Immature natural killer cell (primary cell): ENCODE measurements at places on chromosomes 6 and 20. TPM values are rescaled to one million over a fixed set of nuclear protein-coding genes. Genes with fewer than 3 reads are reported as not detected.

The NHLRC1 gene
- 1.1 TPM for polyA plus RNA-seq

The BFSP1 gene
- 5.8 TPM for polyA plus RNA-seq

The DYNLT2 gene
- polyA plus RNA-seq, result 0.21 TPM

The TNFRSF6B gene
- not detected for polyA plus RNA-seq

The DUSP15 gene
- not detected for polyA plus RNA-seq

The GRM4 gene
- polyA plus RNA-seq, result not detected

The RIPOR3 gene
- 1.2 TPM for polyA plus RNA-seq

The TPMT gene
- 24.8 TPM for polyA plus RNA-seq

The MEI4 gene
- polyA plus RNA-seq, result not detected

The SRC gene
- polyA plus RNA-seq, result 0.82 TPM

The HLA-DQA1 gene
- 1.8 TPM for polyA plus RNA-seq

The RAB22A gene
- 14.1 TPM for polyA plus RNA-seq

The PCMT1 gene
- polyA plus RNA-seq, result 172 TPM

The RAMACL gene
- polyA plus RNA-seq, result 0.58 TPM
